ENCODE measurements at places on chromosomes 2 and 18. TPM values are rescaled to one million over a fixed set of nuclear protein-coding genes. Genes with fewer than 3 reads are reported as not detected.

GRCh38 chr18:56019908-56020307 lies 431.9 kb upstream of the TCF4 start:
- H3K36me3 ChIP-seq: no peaks in the 10 kb centered on the region
- no peak for DNase-seq
- no peak overlapping the region for H3K27ac ChIP-seq
- no peak overlapping the region for H3K4me3 ChIP-seq
- H3K27me3 ChIP-seq: no peaks in the 10 kb centered on the region

DNA sequence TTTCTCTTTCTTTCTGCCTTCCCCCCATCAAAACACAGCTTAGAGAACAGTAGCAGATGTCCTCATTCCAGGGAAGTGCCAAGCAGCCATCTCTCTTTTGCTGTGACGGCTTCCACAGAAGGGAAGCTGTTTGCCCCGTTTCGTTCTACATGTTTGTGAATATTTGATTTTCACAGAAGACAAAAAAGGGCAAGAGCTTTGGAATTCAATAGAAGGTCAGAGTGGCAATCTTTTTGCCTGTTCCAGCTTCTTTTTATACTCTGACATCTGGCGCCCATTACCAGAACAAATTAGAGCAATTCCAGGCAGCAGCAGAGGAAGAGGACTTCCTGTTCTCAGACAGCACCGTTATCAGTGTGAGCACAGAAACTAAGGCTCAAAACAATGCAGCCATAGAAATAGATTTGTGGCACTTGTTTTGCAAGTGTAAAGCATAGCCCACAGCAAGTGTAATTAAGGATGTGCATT lies 79.0 kb upstream of the CDH19 start:
- H3K4me3 ChIP-seq: peak overlapping the region; percentile 9
- no peak for DNase-seq
- peaks cover 4% of the 10 kb centered on the region for H3K4me1 ChIP-seq
- H3K27ac ChIP-seq: peak overlapping the region; percentile 12

GRCh38 chr2:168639441-168639898 lies 163.0 kb upstream of the NOSTRIN start:
- no peaks in the 10 kb centered on the region for H3K4me1 ChIP-seq
- H3K27me3 ChIP-seq: no peaks in the 10 kb centered on the region
- no peak overlapping the region for H3K27ac ChIP-seq
- no peak overlapping the region for H3K4me3 ChIP-seq
- DNase-seq: no peak

DNA sequence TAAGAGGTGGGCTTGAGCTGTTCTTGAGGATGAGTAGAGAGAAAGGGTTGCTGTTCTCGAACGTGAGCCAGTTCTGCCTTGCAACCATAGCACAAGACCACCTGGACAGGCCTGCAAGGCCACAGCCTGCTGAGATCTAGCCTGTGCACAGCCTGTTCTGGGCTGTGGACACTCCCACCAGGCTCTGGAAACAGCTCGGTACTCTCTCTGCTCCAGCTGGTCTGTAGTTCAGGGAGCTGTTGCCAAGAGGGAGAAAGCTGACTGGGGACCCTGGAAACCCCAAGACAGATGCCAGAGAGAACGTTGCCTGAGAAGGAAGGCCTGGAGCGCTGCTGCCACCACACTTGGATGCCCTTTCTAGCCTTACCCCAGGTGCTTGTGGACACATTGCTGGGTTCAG lies 69.8 kb downstream of the CTIF start:
- no peak for DNase-seq
- H3K27me3 ChIP-seq: no peaks in the 10 kb centered on the region
- no peak overlapping the region for H3K27ac ChIP-seq
- H3K4me3 ChIP-seq: no peak overlapping the region
- no peaks in the 10 kb centered on the region for H3K36me3 ChIP-seq

The NEU4 gene
- total RNA-seq: 0.23 TPM

The TLX2 gene
- total RNA-seq: not detected

DNA sequence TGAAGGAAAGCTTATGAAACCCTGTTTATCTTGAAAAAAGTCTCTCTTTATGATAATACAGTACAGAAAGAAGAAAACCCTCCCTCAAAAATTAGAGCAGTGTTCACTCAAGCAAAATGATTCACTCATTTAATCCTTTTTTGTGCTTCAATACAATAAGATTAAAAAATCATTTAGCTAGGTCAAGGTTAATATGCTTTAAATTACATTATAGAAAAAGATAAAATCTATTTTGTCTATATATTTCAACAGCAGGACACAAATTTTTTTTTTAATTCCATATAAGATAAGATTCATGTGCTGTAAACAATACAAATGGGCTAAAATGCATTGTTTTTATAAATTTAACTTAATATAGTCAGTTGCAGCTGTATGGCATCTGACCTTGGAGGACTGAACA lies 176.9 kb downstream of the KCNE4 start:
- H3K27me3 ChIP-seq: no peaks in the 10 kb centered on the region
- H3K4me1 ChIP-seq: no peaks in the 10 kb centered on the region
- H3K27ac ChIP-seq: no peak overlapping the region
- H3K36me3 ChIP-seq: no peaks in the 10 kb centered on the region
- no peak overlapping the region for H3K4me3 ChIP-seq

GRCh38 chr2:145018502-145018901 lies 498.6 kb upstream of the ZEB2 start:
- no peak overlapping the region for H3K4me3 ChIP-seq
- H3K4me1 ChIP-seq: no peaks in the 10 kb centered on the region
- H3K27ac ChIP-seq: no peak overlapping the region
- no peak for DNase-seq
- H3K36me3 ChIP-seq: no peaks in the 10 kb centered on the region

DNA sequence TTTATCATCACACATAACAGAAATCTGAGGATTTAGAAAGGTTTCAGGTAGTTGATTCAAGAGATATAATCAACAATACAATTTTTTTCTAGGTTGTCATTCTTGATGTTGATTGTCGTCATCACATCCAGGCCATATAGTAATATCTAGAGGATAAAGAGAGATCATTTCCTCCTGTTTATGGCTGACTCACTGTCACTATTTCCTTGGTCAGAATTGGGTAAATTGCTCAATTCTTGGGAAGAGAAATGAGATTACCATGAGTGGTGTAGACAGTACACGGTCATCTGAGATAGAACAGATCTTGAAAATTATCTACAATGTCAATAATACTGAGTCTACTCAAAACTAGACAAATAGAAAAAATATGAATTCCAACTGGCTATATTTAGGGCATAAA lies 78.8 kb downstream of the ZNF804A start:
- no peak overlapping the region for H3K27ac ChIP-seq
- H3K4me3 ChIP-seq: no peak overlapping the region
- H3K4me1 ChIP-seq: no peaks in the 10 kb centered on the region
- H3K36me3 ChIP-seq: no peaks in the 10 kb centered on the region
- DNase-seq: no peak
- H3K27me3 ChIP-seq: no peaks in the 10 kb centered on the region

- peaks cover 3% of the 10 kb centered on the region for H3K27me3 ChIP-seq
- no peak overlapping the region for H3K4me3 ChIP-seq
- H3K36me3 ChIP-seq: no peaks in the 10 kb centered on the region
- DNase-seq: no peak
- H3K4me1 ChIP-seq: no peaks in the 10 kb centered on the region
Observed at GRCh38 chr2:104888489-104889258, 34.8 kb downstream of the POU3F3 start.

The RGPD6 gene
- 15.1 TPM for total RNA-seq

DNA sequence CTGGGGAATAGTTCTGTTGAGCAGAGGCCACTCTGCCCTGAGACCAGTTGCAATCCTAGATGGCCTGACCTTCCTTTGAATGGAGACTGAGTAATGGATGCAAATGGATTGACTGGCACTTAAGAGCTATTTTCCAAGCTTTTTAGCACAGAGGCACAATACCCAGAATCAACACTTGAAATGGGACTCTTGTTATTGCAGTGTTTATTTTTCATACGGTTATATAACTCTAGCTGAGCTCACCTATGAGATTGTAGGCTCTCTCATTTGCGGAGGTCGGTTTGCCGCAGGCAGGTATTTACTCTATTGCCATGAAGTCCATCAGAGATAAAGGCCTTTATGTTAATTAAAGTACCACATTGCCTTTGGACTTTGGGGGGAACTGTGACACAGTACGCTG lies 422.3 kb upstream of the CELF4 start:
- no peaks in the 10 kb centered on the region for H3K36me3 ChIP-seq
- H3K27me3 ChIP-seq: no peaks in the 10 kb centered on the region
- no peaks in the 10 kb centered on the region for H3K4me1 ChIP-seq

GRCh38 chr2:139175510-139175909 lies 395.3 kb upstream of the NXPH2 start:
- no peaks in the 10 kb centered on the region for H3K4me1 ChIP-seq
- no peak for DNase-seq
- no peaks in the 10 kb centered on the region for H3K27me3 ChIP-seq
- no peak overlapping the region for H3K27ac ChIP-seq

DNA sequence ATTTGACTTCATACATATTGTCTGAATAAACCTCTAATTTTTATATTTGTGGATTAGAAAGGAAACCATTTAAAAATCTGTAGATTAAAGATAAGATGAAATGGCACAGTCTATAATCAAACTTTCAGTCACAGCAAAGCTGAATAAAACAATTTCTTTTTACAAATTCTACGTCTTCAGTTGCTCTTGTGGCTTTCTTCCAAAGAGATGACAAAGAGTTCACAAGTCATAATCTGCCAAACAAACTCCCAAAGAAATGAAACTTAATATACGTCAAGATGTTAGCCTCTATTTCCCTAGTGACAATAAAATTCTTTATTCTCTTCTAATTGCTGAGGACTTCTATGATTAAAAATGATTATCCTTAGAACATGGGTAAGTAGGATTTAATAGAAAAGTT lies 66.3 kb downstream of the FIGN start:
- H3K27ac ChIP-seq: no peak overlapping the region
- DNase-seq: no peak
- no peak overlapping the region for H3K4me3 ChIP-seq
- H3K4me1 ChIP-seq: no peaks in the 10 kb centered on the region
- H3K36me3 ChIP-seq: no peaks in the 10 kb centered on the region

DNA sequence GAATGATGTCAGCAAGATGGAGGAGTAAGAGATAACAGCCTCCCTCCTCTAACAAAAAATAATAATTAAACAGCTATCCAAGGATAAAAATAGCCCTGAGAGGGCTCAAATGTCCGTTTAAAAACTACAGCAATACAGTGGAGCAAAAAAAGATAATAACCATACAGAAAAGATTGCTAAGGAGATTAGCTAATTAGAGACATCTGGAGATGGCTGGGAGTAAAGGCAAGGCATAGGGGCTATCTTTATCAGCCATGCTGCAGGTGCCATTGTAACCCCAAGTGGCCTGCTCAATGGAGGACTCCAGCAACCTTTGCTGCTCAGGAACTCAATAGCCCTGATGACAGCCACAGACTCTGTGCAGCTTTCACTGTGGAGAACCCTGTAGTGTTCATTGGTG lies 42.7 kb downstream of the MDH1 start:
- H3K4me1 ChIP-seq: no peaks in the 10 kb centered on the region
- DNase-seq: no peak
- H3K4me3 ChIP-seq: no peak overlapping the region
- H3K36me3 ChIP-seq: no peaks in the 10 kb centered on the region
- no peak overlapping the region for H3K27ac ChIP-seq

DNA sequence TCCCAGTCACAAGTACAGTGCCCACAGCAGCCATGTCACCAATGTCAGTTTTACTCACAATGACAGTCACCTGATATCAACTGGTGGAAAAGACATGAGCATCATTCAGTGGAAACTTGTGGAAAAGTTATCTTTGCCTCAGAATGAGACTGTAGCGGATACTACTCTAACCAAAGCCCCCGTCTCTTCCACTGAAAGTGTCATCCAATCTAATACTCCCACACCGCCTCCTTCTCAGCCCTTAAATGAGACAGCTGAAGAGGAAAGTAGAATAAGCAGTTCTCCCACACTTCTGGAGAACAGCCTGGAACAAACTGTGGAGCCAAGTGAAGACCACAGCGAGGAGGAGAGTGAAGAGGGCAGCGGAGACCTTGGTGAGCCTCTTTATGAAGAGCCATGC lies 31.3 kb downstream of the COX7A2L start:
- no peak for DNase-seq
- H3K4me1 ChIP-seq: no peaks in the 10 kb centered on the region
- H3K27me3 ChIP-seq: no peaks in the 10 kb centered on the region
- no peak overlapping the region for H3K27ac ChIP-seq
- H3K36me3 ChIP-seq: peaks cover 86% of the 10 kb centered on the region

GRCh38 chr2:204436230-204436629 lies 109.0 kb upstream of the PARD3B start:
- H3K4me3 ChIP-seq: no peak overlapping the region
- H3K36me3 ChIP-seq: no peaks in the 10 kb centered on the region
- no peaks in the 10 kb centered on the region for H3K4me1 ChIP-seq
- H3K27ac ChIP-seq: no peak overlapping the region
- no peaks in the 10 kb centered on the region for H3K27me3 ChIP-seq
- DNase-seq: no peak

DNA sequence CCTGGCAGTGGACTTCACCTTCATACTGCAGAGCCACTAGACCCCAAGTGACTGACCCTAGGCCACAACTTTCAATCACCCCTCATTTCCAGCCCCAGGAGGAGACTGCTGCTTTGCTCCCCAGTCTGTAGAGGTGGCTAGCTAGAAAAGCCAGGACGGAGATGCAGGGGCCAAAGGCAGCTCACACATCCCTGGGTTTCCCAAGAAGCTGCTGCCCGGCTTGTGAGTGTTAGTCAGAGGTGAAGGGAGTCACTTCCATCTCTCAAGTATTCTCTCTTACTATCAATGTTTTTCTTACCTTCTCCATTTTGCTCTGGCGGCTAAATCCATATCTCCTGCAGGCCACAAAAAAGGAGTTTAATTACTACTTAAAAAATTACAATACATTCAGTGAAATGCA lies 36.2 kb downstream of the CCDC93 start:
- H3K4me3 ChIP-seq: no peak overlapping the region
- DNase-seq: no peak
- H3K4me1 ChIP-seq: peaks cover 12% of the 10 kb centered on the region
- no peak overlapping the region for H3K27ac ChIP-seq

DNA sequence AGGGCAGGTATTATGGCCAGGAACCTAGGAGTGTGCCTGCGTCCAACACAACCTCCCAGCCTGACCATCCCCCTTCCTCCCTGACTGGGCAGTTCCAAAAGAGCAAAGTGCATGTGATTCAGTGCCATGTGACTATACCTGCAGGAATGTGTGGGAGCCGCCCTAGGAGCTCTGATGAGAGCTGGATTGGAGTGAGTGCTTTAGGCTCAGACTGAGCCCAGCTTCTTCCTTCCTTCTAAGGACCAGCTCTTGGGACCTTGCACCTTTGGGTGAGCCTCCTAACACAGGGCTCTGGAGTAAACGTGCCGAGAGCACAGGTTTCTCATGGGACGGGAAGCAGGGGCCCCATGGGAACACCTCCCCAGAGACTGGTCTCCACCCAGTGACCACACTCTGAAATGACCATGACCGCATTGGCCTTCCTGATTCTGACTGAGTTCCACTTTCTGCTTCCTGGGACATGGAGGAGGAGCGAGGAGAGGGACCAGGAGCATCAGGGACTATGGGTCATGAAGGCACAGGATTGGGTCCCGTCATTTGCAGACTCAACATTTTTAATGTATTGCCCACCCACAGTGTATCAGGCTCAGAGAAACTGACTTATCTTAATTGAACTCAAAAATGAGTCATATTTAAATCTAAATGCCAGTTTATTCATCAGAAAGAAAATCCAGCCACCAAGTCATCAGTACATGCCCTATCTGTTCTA lies 87.8 kb upstream of the BCL2L11 start:
- H3K4me3 ChIP-seq: no peak overlapping the region
- H3K27ac ChIP-seq: no peak overlapping the region
- H3K27me3 ChIP-seq: no peaks in the 10 kb centered on the region
- H3K36me3 ChIP-seq: no peaks in the 10 kb centered on the region
- DNase-seq: no peak

Measured in upper lobe of right lung (tissue), 1 donor.